Suprapubic skin (tissue), 4 donors: ENCODE measurements at places on chromosomes 2 and 18. TPM values are rescaled to one million over a fixed set of nuclear protein-coding genes. Genes with fewer than 3 reads are reported as not detected.

LYG2 gene
- total RNA-seq: not detected

ARHGEF33 gene
- 0.80 TPM for total RNA-seq

RAX gene
- total RNA-seq: not detected

PSTPIP2 gene
- 8.9 TPM for total RNA-seq

KCNIP3 gene
- total RNA-seq: 21.6 TPM

FSIP2 gene
- 2.3 TPM for total RNA-seq

DHRS9 gene
- total RNA-seq: 2.2 TPM

SERPINB7 gene
- 58.2 TPM for total RNA-seq
